ENCODE measurements at places on chromosomes 2 and 18.

GRCh38 chr18:24685254-24685959 lies 225.0 kb downstream of the HRH4 start:
- DNase-seq = no peak

DNA sequence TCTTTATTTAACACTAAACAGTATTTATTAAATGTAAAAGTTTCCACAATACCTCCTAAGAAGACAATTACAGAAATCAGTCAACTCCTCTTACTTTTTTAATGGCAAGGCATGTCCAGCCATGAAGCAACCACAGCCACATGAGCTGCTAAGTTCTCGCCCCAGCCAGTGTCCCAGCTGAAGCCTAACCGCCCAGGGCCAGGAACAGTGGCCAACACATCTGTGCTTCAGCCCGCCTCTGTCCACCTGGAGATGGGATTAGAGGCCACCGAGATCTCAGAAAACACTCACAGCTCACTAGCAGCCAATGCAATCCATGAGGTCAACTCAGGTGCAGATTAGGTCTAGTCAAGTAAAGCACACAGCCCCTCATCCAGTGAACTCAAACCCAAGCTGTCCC lies 40.2 kb downstream of the PID1 start:
- DNase-seq = no peak

DNA sequence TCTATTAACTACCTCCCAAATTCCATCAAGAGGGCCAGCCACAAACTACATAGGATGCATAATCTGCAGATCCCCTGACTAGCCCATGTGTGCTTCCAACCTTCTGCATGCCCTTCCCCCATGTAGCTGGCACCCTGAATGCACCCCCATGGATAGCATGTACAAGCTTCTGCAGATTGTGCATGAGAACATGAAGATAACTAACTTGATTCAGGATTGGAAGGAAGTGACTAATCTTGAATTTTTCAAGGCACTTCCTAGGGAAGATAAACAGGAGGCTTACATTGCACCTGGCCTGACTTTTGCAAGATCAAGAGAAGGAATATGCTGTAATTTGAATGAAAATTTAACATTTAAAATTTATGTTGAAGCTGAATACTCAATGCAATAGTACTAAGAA lies 66.7 kb downstream of the CDC42EP3 start:
- DNase-seq = no peak

- DNase-seq = no peak
These were observed 15.5 kb upstream of the ACVR1 start for GRCh38 chr2:157891643-157892041.

- DNase-seq = no peak
These were observed 14.2 kb downstream of the ANO7 start for GRCh38 chr2:241202681-241203080.

DNA sequence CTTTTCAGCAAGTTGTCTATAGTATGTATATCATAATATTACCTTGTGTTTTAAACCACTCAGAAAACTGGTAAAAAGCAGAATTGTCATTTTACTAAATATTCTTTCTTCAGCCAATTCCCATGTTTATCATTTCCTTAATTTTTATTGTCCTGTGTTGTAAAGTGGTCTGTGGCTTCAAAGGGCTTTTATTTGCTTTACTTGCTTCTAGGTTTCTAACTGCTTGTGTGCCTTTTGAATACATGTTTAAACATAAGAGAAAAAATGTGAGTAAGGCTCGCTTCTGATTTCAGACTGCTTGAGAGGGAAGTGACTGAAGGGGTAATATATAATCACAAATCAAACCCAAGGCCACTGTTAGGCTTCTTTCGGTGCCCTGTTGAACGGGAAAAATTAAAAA lies 407.5 kb upstream of the NRP2 start:
- no peak for DNase-seq

- no peak for DNase-seq
These were observed 51.9 kb downstream of the DYSF start for GRCh38 chr2:71505086-71505769.

GRCh38 chr18:74994502-74995418 lies 214.2 kb downstream of the PTGR3 start:
- DNase-seq = no peak

GRCh38 chr2:603869-604268 lies 73.3 kb downstream of the TMEM18 start:
- DNase-seq = no peak

DNA sequence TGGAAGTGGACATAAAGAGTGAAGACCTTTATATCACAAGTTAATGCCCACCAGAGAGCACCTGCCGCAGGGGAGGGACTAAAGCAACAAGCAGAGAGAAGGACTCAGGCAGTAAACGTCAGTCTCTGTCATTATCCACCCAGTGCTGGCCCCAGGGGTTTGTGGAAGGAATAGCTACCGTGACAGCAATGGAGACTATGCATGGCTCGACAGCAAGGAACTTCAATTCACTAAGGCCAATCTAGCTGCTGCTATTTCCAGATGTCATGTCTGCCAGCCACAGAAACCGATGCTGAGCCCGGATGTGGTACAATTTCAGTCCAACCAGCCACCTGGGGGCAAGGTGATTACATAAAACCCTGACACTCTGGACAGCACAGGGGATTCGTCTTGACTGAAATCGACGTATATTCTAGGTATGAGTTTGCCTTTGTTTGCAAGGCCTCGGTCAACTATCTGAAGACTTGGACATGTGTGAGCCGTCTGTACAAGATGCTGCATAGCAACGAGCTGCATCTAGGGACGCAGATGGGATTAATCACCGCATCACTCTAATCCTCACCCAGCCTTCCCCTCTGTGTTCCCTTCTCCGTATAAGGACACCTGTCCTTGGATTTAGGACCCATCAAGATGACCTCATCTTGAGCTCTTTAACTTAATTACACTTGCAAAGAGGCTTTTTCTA lies 154.1 kb upstream of the SH3BP4 start:
- DNase-seq = no peak

DNA sequence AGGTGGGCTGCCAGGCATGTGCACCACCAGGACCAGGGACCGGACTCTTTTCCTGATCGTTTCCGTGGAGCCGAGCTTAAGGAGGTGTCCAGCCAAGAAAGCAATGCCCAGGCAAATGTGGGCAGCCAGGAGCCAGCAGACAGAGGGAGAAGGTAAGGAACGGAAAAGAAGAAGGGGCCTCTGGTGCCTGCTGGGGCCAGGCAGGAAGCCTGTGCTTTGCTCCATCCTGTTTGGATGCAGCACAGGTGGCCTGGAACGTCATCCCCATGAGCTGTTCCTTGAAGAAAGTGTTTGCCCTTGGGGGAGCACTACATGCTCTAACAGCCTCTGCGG lies 33.9 kb downstream of the CNGA3 start:
- no peak for DNase-seq

- DNase-seq = no peak
These were observed 119.5 kb downstream of the NUP35 start for GRCh38 chr2:183243758-183244157.

GRCh38 chr2:216865658-216866057 lies 5.8 kb upstream of the TNP1 start:
- no peak for DNase-seq

- DNase-seq = no peak
These were observed 67.7 kb downstream of the MCFD2 start for GRCh38 chr2:46847726-46848412.

DNA sequence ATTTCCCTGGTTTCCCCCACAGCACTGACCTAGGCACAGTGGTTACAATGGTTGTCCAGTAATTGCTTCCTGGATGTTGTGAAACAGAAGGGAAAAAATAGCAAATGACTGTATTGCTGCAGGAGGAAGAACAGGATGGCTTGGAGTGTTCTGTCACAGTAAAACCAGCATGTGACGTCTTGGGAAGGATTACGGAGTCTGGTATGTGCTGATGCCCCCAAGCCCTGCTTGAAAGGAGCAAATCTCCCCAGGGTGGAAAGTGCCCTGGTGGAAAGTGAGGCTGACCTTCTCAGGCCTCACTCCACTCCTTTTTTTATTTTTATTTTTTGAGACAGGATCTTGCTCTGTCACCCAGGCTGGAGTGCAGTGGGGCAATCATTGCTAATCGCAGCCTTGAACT lies 7.8 kb downstream of the RAB11FIP5 start:
- no peak for DNase-seq

GRCh38 chr18:3223356-3223755 lies 3.6 kb upstream of the MYOM1 start:
- no peak for DNase-seq

DNA sequence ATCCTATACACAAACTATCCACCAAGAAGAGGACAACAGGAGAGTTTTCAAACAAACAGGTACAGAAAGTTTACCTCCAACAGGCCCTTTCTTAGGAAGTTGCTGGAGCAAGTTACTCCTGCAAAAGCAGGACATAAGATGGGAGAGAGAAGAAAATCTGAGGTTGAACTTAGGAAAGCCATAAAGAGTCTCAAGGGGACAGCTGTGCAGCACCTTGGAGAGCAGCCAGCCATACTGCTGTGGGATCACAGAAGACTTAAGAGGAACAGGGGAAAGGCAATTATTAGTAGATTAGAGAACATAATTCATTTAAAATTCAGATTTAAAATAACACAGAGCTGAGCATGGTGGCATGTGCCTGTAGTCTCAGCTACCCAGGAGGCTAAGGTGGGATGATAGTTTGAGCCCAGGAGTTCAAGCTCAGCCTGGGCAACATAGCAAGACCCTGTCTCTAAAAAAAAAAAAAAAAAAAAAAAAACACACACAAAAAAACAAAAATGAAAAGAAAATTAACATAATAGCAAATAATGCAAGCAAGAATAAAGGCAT lies 148.1 kb upstream of the SIX3 start:
- DNase-seq = no peak

DNA sequence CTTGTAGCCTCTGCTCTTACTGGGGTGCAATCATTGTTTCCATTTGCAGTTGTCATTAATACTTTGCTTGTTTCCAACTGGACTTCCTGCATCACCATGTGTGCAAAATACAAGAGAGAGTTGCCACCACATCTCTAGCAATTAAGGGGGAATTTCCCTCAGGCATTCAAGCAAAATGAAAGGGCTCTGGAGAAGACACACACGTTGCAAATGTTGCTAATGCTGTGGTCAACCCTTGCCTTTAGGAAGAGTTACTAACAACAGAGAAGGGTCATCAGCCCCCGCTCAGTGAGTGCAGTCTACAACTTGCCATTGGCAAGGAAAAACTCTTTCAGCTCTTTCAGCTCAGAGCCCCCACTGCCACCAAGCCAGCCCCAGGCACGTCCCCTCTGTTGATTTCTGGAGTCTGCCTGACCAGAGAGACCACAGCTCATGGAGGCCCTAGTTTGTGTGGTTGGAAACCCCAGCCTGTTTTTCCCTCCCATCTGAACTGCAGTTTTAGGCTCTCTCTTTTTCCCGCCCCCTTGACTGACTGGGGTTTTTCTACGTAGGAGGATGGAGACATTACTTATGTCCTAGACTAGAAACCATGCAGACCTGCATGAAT lies 25.9 kb upstream of the GPR45 start:
- no peak for DNase-seq

DNA sequence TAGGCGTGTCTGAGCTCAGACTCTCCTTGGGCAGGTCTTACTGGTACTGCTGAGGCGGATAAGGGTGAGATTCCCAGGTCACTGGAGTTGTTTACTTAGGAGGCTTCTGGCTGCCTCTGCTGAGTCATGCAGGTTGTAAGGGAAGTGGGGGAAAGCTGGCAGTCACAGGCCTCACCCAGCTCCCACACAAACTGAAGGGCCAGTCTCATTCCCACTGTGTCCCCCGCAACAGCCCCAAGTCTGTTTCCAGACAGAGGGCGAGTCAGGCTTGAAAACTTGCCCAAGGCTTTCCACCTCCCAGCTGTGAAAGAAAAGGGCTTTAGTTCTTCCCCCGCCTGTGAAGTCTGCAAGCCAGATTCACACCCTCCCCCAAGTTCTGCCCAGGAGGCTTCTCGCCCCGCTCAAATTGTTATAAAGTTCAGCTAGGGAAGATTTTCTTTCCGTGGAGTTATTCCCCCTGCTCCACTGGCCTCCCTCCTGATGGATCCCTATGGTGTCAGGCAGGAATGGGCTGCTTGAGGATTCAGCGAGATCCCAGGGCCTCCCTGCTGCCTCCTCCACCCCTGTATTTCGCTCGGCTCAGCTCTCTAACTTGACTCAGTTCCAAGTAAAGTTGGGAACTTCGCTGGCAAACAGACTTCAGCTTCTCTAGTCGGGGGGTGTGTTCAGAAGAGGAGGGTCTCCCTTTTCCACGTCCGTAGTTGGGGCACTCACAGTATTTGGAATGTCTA lies 248.6 kb downstream of the NR4A2 start:
- no peak for DNase-seq

DNA sequence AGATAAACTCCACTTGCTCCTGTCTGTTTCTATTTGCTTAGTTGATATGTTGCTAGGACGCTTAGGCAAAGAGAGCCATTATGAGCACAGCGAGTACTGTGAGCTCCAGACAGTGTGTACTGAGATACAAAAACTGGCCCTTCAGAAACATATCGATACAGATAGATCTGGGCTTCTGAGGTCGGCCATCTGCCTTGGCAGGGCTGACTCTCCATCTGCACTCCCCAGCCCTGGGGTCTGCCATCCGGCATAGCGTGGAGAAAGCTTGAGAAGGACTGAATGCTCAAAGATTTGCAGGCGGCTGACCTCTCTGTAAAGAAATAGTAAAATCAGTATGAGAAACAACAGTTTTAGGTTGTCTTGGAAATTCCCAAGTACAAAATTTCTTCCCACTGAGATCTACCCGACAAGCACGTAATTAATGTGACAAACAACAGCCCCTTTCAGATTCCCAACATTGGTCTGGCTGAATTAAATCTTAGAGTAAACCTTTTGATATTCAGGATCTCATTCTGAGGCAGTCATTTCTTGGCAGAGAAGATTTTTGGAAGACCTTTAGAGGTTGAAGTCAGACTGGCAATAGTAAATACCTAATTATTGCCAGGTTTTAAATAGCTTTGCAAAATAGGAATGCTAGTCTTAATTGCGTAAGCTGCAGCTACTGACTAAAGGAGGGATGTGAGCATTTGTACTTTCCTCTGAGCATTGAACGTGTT lies 127.4 kb downstream of the CHST9 start:
- DNase-seq = no peak

DNA sequence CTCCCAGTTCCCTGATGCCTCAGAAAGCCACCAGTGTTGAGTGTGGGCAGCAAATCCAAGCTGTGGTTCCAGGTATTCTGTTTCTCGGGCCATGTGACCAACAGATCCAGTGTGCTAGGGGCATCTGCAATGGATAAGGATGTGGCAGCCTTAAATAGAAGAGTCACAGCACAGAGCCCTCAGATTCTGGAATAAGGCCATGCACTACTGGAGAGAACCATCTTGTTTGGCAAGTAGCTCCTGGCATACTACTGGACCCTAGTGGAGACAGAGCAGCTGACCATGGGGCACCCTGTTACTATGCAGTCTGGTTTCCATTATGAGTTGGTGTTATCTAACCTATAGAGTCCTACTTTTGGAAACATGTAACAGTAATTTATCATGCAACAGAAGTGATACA lies 53.3 kb upstream of the ZBTB7C start:
- no peak for DNase-seq

All from activated CD4-positive, alpha-beta T cell treated with anti-CD3 and anti-CD28 coated beads, Interleukin-2, amount 50 U/mL, for 4 hours (primary cell).